ENCODE measurements at places on chromosomes 7 and 10.
A peak's percentile ranks its signal among the peaks of the same experiment; 100 is the strongest.

DNA sequence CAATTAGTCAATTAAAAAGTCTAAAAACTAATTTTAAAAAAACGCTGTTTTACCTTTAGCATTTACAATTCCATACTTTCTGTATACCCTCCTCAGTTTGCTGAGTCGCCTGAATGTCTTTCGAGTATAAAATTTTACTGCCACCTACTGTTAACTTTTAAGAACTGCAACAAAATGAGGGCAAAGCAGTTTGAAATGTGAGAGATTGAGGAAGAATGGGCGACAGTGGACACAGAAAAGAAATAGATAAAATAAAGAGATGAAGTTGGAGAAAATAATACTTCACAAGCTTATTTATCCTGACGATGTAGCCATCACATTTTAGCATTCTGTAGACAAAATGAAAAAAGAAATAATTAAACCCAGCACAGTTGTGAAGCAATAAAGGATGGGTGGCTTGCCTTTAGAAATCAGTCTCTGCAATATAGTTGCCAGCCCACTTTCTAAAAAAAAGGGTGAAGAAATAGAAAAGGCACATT lies 110.8 kb upstream of the PTN start:
- peak; percentile 60 for DNase-seq

GRCh38 chr7:29255906-29256692 lies 61.5 kb downstream of the CHN2 start:
- no peak for DNase-seq

DNA sequence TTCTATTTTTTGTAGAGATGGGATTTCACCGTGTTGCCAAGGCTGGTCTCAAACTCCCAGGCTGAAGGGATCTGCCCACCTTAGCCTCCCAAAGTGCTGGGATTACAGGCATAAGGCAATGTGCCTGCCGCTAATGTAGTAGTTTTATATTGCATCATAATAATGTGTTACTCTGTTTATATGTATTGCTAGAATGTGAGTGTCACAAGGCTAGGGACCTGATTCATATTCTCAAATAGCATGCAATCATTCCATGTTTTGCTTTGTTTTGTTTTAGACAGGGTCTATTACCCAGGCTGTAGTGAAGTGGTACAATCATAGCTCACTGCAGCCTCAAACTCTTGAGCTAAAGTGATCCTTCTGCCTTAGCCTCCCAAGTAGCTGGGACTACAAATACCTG lies 13.5 kb downstream of the CCL26 start:
- no peak for DNase-seq

GRCh38 chr7:155032978-155033377 lies 30.1 kb upstream of the PAXIP1 start:
- DNase-seq: peak; percentile 27

DNA sequence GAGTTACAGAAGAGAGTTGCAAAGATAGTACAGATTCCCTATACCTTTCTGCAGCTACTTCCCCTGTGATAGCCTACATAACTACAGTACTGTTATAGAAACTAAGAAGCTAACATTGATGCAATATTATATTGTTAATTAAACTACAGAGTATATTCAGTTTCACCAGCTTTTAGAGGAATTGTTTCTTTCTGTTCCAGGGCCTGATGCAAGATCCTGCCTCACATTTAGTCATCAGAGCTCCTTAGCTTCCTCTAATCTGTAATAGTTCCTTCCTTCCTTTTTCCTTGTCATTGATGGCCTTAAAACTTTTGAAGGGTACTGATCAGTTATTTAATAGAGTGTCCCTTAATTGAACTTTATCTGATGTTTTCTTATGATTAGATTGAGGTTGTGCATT lies 56.8 kb downstream of the SDHAF3 start:
- DNase-seq: no peak

DNA sequence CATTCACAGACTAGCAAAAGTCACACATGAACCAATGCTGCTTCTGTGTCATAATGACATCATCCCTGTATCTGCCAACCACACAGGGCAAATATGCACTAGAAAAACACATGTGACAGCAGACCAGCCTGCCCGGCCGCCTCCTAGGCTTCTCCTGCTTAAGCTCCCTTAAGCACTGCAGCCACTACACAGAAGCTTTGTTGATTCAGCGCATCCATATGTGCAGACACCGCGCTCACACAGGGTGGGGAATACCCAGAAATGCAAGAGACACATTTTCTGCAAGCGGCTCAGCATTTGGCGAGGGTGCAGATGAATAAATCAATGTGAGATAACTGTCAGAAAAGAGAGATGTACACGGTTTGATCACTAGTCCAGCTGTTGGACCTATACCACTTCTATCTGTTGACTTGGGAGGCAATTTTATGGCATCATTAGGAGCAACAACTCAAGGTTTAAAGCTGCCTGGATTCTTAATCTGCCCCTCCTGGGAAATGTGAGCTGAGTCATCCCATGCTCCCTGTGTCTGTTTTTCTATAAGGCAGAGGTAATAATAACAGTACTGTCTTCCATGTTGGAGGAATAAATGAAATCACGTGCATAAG lies 33.4 kb downstream of the CPXM2 start:
- DNase-seq: no peak

DNA sequence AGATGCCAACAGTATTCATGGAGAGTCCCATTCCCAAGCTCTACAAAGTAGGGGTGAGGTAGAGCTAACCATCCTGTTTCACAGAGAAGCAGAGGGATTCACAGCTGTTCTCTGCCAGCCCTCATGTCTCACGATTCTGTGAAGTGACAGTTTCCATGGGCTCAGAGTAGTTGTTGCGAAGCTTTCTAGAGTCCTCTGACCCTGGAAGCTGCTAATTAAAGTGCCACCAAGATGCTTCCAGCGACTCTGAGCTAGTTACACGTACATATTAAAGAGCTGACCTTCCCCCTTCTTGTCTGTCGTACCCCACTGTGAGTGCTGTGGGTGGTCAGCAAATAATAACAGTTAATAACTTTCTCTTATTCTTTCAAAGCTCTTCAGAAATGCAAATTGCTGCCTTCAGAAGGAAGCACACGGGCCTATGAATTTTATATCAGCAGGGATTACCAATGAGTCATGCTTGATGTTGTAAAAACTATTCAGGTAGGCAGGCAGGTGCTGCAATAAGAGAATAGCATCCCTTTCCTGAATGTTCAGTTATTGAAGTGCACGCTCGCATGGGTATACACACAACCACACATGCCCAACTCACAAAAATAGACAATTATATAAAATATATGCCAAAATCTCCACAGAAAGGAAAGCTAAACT lies 34.1 kb downstream of the DNAJB9 start:
- no peak for DNase-seq

GRCh38 chr10:86355571-86356038 lies 11.0 kb downstream of the GRID1 start:
- peak; percentile 19 for DNase-seq

DNA sequence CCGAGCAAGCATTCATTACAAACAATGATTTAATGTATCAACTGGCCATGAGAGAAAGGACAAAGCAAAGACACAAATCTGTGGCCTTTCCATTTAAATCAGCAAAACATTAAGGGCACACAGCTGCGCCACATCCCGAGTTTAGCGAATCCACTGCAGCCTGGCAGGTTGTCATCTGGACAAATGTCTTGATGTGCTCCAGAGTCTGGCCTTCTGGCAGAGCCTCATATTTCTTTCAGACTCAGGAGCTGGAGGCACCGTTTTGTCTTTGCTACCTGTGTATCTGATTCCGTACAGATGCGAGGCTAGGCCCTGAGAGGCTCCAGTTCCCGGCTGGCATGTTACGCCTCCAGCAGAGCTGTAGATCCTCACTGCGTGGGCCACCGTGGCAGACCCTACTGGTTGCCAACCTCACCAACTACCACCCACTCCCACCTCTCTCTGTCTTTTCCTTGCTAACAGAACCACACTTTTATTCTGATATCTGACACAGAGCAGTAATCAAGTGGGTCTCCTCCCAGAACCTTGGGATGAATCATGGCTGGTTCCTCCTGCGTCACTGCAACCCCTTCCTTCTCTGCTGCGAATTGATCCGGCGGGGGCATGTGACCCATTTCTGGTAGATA lies 40.9 kb upstream of the EFCAB10 start:
- no peak for DNase-seq

- no peak for DNase-seq
Measured at GRCh38 chr10:128062331-128062880, 63.8 kb downstream of the MKI67 start.

- no peak for DNase-seq
Measured at GRCh38 chr10:23399701-23400144, 39.2 kb upstream of the OTUD1 start.

DNA sequence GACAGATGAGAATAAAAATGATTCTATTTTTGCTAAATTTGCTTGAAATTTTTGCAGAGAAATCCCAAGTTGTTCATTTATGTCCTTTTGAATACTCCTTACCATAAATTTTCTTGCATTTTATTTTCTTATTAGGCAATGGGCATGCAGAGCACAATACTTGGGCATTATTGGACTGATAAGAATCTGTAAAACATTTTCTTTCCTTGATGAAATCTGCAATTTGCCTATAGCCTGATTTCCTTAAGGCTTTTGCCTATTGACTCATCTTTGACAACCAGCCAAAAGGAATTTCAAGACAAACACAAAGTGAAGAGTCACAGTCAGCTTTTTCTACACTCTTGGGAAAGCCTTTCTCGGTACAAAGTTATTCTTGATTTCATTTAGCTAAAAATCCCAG lies 30.5 kb upstream of the GNAT3 start:
- DNase-seq: no peak
